ENCODE measurements at places on chromosomes 7 and 10. TPM values are rescaled to one million over a fixed set of nuclear protein-coding genes. Genes with fewer than 3 reads are reported as not detected.

Gene MEOX2
- under 0.01 TPM for total RNA-seq

Gene FAM25G
- total RNA-seq = not detected

Gene CNPY1
- not detected for total RNA-seq

Gene NAT16
- not detected for total RNA-seq

Gene ALOX5
- total RNA-seq = not detected

Gene LEP
- total RNA-seq = not detected

Gene MYOZ1
- 0.18 TPM for total RNA-seq

Gene INPP5A
- total RNA-seq = 36.7 TPM

Gene BTRC
- 11.7 TPM for total RNA-seq

Gene PLEKHS1
- not detected for total RNA-seq

Gene CAMK2B
- total RNA-seq = 0.18 TPM

Gene OR2A12
- not detected for total RNA-seq

Gene AKR1E2
- total RNA-seq = 2.2 TPM

Gene PUS7
- 17.0 TPM for total RNA-seq

Gene CCL26
- total RNA-seq = not detected

Gene EVX1
- not detected for total RNA-seq

Gene DNAJB6
- total RNA-seq = 155 TPM

Gene ENTPD1
- total RNA-seq = not detected

Gene CFAP58
- 0.83 TPM for total RNA-seq

Gene PRKAR2B
- total RNA-seq = 8.1 TPM

Gene C10orf62
- not detected for total RNA-seq

Gene PRKAR1B
- 14.7 TPM for total RNA-seq

Gene LLCFC1
- total RNA-seq = not detected

Gene ERVW-1
- total RNA-seq = not detected

Gene SCD
- 49.2 TPM for total RNA-seq

Gene ADRB1
- total RNA-seq = not detected

Gene PPP1R17
- not detected for total RNA-seq

Gene ARL5B
- total RNA-seq = 12.0 TPM

Gene PLA2G12B
- not detected for total RNA-seq

Gene SPDYE6
- not detected for total RNA-seq

Gene ZNF775
- total RNA-seq = 1.4 TPM

Gene CRPPA
- total RNA-seq = 1.3 TPM

Gene NME8
- not detected for total RNA-seq

Gene KIF20B
- 23.5 TPM for total RNA-seq

Gene SOSTDC1
- under 0.01 TPM for total RNA-seq

Gene MRPS24
- total RNA-seq = 151 TPM

Gene MBL2
- not detected for total RNA-seq

Gene RBP4
- total RNA-seq = not detected

Gene HTR5A
- not detected for total RNA-seq

Gene EFCAB10
- total RNA-seq = not detected

Gene TWIST1
- 18.6 TPM for total RNA-seq

Gene LRIT2
- not detected for total RNA-seq

Gene A1CF
- total RNA-seq = not detected

Gene NACAD
- 0.56 TPM for total RNA-seq

Gene GDF10
- not detected for total RNA-seq

Gene AHR
- total RNA-seq = 67.2 TPM

Gene PON3
- total RNA-seq = not detected

Gene VDAC2
- total RNA-seq = 169 TPM

Gene TEX47
- not detected for total RNA-seq

Gene NUB1
- 31.9 TPM for total RNA-seq

Data from IMR-90 (cell line).